ENCODE measurements at places on chromosomes 12 and 14.

DNA sequence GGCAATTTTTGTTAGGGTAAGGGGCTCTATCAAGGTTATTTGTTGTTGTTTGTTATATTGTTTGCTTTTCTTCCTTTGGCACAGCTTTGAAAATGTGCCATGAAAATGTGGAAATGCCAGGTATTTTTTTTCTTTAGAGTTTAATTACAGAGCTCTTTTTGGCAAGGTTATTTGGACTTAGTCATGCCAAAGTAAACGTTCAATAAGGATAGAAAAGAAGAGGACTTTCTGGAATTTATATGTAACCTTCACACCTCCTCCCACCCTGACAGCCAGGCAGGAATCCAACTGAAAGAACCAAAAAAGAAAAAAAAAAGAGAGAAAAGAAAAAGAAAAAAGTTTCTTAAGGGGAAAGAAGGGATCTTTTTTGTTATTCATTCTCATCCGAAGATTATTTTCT is 217.8 kb downstream of the KITLG start:
- no peak for DNase-seq

DNA sequence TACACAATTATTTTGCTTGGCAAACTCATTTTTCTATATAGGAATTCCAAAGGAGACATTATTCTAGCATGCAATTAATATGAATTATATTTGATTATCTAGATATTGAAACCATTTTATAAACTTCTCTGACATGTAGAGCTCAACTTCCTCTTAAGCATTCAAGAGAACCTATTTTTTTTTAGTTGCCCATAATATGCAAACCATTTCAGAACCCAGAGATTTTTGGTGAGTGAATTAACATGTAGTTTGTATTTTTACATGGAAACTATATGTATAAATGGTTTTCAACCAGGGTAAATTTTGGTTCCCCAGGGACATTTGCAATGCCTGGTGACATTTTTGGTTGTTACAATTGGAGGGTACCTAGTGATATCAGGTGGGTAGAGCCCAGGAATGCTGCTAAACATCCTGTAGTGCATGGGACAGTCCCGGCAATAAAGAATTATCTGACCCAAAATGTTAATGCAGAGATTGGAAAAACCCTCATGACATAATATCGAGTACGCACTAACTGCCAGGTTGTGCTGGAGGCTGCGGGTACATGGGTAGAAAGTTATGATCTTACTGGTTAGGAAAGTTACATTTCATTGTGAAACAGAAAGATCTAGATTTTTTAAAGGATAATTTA is 338.9 kb upstream of the GARIN2 start:
- no peak for DNase-seq

DNA sequence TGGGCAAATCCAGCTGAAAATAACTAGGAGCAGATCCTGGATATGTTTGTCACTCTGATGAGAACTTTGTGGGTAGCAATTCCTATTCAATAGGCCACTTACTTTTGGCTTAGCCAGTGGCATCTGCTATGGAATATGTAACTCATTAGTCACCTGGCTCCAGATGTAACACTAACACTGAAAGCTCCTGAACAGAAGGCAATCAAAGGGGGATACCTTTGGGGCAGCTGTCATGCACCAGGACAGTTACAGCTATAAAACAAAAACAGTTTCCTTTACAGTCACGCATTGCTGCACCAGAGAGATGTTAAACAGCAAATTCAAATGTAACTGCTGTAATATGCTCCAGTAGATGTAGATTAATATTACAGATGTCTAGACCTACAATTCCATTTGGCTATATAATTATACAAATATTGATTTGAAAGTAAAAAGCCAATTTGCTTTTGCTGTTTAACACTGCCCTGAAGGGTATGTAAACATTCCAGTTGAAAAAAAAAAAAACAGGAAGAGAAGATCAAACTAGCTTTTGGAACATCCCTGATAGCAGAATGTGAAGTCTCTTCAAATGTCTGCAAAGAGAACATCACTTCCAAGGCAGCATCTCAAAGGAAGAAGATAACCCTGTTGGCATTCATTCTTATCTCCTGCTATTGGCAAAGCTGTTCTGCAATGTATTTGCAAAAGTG is 18.4 kb downstream of the RACGAP1 start:
- DNase-seq, result no peak

DNA sequence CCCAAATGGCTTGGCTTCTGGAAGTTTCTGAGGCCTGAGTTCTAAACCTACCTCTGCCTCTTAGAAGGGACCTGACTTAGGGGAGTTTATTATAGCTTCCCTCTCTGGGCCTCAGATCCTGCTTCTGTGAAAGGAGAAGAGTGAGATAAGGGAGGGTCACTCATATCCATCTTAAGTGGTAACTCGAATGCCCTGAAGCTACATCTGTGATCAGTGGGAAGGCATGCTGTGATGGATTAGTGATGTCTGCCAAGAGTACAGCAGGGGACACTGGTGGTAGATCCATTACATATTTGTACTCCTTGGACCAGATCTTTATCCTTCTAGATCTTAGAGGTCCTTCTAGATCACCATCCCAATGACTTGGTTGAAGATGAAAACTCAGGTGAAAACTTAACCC is 97.8 kb upstream of the NOS1 start:
- no peak for DNase-seq

- no peak for DNase-seq
Measured at GRCh38 chr14:94505641-94506040, 3.6 kb downstream of the SERPINA12 start.

DNA sequence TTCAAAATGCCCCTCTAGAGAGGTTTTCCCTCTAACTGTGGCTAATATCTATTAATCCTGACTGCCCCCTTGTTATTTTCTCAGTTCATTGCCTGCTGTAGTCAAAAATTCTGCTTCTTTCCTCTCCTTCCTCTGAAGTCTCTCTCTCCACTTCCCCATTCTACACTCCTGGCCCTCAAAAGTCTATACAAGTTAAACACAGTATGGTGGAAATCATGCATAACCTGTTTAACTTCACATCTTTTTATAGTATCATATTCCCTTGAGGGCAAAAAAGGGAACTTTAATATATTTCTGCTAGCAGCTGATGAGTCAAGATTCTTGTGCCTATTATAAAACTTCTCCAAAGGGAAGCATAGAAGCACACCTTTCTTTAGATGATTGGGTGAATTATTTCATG is 16.7 kb downstream of the GRIP1 start:
- no peak for DNase-seq

GRCh38 chr12:48078901-48079300 is 27.0 kb downstream of the SENP1 start:
- no peak for DNase-seq

- DNase-seq, result no peak
Measured at GRCh38 chr14:85300107-85300506, 229.8 kb upstream of the FLRT2 start.

DNA sequence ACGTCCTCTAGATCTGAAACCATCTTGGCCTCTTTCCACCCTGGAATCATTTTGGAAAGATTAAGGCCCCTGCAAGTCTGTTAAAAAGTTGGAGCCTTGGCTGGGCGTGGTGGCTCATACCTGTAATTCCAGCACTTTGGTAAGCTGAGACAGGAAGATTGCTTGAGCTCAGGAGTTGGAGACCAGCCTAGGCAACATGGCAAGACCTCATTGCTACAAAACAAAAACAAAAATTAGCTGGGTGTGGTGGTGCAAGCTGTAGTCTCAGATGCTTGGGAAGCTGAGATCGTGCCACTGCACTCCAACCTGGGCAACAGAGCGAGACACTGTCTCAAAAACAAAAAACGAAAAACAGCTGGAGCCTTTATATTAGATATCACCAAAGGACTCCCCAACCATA is 10.9 kb upstream of the ABCD4 start:
- DNase-seq, result no peak

- no peak for DNase-seq
Measured at GRCh38 chr12:4567073-4567881, 5.3 kb downstream of the DYRK4 start.

GRCh38 chr14:25048170-25049016 is 1.6 kb downstream of the STXBP6 start:
- DNase-seq, result no peak

GRCh38 chr12:92561543-92561899 is 141.3 kb upstream of the PLEKHG7 start:
- DNase-seq, result peak; percentile 99

DNA sequence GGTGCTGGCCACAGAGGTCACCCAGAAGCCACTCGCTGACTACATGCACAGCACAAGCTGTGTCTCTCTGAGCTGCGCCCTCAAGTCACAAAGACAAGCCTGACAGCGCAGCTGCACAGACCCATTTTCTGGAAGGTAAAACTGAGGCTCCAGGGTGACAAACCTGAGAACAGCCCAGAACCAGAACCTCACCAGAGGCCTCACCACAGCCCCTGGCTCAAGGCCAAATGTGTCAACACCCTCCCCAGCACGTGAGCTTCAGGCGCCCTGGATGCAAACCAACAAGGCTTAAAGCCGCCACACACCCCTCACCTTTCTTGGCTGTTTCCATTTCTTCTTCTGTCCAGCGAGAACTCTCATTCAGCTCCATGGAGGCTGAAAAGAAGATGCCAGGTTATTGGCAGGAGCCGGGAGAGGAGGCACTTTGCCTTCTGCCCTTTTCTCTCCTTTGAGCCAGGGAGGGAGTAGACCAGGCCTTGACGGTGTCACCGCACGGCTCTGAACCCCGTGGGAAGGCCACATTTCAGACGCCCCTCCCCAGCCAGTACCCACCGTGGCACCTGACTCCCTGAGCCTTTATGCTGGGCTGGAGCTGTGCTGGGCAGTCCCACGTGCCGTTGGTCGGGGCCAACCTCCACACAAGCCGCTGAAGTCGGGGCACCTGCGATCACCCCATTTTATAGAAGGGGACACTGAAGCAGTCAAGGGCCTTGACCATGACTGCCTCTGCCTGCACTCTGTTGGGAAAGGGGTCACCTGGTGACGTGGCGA is 103.1 kb downstream of the RFLNA start:
- DNase-seq, result no peak

DNA sequence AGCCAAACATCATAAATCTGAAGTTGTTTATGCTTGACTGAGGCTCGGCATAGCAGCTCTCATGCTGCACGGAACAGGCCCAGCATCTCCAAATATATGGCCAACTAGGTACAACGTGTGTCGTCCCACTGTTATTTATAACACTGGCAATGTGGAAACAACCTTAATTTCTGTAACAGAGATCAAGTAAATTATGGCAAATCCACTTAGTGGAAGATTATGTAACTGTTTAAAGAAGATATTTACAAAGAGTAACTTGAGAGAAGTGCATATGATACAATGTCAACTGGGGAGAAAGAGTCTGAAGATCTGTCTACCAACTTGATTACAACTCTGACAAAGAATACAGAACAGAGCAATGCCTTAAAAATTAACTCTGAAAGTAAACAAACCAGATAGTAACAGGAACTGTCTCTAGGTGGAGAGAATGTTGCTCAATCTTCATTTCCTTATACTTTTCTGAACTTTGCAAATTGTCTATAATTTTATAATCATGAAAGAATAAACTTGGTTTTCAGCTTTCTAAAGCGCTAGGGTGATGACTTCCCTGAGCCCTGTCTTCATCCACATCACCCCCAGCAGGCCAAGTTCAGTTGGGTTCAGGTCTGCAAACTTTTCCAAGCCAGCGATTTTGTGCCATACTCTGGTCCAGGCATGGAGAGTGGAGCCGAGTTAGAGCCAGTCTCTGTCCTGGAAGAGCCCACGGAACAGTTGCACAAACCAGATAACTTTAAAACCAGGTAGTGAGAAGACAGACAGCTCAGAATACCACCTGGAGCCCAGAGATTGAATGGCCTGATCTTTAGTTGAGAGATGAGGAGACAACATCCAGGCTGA is 44.3 kb upstream of the BDKRB2 start:
- no peak for DNase-seq

GRCh38 chr14:34436960-34437728 is 24.9 kb downstream of the SPTSSA start:
- DNase-seq, result no peak

- DNase-seq, result no peak
Measured at GRCh38 chr12:120571299-120571698, 9.9 kb downstream of the POP5 start.

DNA sequence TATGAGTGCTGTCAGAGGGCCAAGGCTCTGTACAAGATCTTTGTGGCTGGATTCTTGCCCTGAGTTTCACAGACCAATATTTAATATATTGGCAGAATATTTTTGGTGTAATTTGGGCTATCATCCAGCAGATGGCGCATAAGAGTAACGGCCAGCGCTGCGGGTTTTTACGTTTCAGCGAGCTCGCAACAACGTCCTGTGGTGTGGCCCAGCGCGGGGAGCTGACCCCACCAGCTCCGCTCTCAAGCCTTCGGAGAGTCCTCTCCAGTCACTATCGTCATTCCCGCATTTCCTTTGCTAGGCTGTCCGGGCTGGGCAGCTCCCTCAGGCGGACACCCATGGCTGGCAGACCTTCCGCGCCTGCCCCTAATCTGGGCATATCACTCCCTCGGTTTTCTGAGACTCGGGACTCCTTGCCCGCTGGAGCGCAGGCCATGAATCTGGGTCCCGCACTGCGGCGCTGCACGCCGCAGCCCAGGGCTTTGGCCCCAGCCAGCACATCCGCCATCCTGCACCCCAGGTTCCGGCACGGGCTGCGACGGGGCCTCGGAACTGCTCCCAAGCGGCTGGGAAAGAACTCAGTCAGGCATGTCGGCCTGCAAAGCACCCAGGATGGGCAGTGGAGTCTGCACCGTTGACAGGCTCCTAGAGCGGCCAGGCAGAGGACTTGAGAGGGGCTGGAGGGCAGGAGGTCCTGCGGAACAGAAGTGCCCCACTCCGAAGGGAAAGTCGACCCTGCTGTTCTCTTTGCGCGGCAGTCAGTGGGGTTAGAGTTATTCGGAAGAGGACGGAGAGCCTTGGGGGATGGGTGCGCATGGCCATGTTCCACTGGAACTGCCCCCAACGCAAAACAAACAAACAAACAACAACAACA is 18.4 kb downstream of the OLR1 start:
- DNase-seq, result peak; percentile 70

DNA sequence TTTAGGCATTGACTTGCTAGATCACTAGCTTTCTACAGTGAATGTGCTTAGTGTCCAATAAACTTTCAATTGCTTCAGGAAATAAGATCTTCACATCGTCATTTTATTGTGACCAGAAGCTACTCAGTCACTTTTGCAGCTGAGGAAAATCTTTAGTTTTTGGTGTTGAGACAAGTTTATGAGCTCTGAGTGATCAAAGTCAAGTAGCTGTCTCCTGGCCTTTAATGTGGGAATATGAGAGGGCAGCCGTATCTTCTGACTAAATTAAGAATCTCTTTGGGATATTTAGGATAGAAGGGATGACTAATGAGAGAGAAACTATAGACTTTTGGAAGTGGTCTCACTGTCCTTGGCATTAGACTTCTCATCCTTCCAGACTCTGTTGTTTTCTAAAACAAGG is 21.6 kb downstream of the MSRB3 start:
- DNase-seq, result peak; percentile 27
